ENCODE measurements at places on chromosomes 5 and 9.

DNA sequence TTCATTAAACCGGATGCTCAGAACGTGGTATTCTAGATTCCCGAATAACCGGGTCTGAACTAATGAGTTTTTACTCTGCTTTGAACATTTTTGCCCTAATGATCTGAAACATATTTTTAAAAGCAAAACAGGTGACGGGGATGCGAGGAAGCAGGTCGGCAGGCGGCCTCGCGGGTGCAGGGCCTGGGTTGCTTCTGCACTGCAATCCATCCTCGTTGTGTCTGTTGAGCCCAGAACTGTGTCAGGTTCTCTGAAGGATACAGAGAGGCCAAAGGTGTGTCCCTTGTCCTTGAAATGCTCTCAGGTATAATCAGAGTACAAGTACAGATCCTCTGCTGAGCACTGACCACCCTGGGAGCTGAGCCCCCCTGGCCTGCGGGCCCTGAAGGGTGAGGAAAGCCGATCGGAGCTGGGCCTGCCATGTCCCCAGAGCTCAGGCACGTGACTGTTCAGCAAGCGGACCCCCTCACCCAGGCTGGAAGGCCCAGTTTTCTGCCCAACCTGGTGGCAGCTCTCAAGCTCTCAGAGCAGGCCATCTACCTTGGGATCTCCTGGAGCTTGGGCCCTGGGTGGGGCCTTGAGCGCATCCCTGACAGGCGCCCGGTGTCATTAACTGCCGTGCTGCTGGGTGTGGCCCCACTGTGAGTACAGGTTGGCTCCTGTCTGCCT is 151.8 kb downstream of the OLFM1 start:
- DNase-seq = no peak

GRCh38 chr5:151480384-151481293 is 33.2 kb downstream of the SLC36A1 start:
- DNase-seq = no peak

GRCh38 chr5:137022043-137022442 is 477.1 kb downstream of the SPOCK1 start:
- no peak for DNase-seq

DNA sequence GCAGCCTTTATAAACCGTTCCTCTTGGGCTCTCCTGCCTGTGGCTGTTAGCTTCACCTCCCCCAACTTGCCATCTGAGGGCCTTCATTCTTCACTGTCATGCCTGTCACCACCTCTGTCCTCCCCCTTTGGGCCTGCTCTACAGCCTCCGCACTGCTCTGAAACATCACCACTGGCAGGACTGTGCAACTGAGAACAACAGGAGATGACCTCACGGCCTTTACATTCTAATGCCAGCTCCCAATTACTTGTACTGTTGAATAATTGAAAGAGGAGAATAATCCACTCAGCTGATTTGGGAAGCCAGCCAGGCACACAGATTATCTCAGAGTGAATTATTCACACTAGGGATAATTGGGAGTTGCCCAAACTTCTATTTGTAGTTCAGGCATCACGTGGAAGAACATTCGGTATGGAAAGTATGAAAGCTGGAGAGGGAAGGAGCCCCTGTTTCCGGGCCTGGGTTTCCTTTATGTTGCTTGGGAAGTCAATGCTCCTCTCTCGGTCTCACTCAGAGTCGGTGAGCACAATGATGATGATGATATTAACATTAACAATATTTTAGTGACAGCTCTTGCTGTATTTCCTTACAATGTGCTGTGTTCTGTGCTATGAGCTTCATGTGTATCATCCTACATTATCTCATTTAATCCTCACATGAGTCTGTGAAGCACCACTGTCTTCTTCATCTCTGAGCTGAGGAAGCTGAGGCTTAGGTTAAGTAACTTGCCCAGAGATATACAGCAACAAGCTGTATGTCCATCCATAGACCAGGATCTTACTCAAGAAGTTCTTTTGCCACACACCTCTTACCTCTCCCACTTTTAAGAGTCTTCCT is 99.3 kb upstream of the LRRTM2 start:
- no peak for DNase-seq

DNA sequence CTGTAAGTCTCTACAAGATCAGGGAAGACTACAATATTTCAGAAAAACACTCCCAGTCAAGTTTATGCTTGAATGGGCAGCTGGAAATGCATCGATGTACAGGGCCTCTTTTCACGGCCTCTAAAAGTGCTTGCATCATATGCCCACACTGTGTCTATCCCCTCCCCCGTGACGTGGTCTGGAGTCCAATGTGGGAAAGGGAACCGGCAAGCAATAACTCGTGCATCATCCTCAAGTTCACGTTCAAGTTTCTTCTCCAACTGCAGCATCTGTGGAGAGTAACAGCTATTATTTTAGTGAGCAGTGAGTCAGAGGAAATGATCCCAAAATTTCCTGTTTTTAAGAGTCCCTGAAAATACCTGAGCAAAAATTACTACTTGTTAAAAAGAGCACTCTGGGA is 22.3 kb downstream of the ATPSCKMT start:
- no peak for DNase-seq

DNA sequence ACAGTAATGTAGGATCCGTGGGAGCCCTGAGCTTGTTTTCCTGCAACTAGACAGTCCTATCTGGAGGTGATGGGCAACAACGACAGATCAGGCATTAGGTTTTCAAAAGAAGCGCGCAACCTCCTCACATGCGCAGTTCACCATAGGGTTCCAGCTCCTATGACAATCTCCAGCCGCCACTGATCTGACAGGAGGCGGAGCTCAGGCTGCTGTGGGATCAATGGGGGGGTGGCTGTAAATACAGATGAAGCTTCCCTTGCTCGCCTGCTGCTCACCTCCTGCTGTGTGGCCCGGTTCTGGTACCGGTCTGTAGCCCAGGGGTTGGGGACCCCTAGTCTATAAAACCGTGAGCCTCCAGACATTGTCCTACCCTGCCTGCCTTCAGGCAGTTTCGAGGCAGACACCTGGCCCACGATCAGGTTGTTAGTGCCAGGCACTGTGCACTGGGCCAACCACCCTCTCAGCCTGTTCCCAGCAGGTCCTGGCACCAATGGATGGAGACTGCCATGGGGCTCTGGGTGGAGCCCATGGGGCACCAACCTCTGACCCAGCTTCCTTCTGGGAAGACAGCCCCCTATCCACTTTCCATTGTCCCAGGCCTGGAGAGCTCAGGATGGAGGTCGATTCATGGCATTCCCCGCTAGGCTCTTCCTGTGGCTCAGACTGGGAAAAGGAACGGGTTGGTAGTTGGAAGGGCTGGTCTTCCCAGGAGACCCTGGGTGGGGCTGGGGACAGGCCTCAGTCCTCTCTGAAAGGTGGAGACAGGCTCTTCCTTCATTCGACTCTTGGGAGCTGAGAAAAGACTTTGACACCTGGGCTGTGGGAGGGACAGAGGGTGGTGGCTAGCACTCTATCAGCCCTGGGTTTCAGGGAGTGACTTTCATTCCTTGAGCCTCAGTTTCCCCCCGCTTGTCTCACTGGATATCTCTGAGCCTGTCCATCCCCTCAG is 1.7 kb downstream of the ENDOG start:
- DNase-seq = no peak

GRCh38 chr5:93990504-93991070 is 249.2 kb upstream of the POU5F2 start:
- no peak for DNase-seq

DNA sequence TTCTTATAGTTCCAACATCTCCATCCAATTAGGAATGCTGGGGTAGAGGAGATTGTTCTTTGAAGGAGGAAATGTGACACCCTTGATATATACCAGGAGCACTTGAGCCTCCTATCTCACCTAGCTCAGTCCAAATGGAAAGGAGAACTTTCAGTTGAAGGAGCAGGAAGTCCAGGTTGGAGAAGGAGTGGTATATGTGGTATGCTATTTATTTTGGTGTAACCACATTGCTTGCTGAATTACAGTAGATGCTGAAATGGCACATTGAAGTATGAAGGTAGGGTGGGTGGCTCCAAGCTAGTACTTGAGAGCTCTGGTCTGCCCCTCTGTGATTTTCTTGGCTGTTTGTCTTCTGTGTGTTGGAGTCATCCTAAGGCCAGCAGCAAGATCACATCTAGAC is 6.1 kb downstream of the CSNK1G3 start:
- DNase-seq = no peak

GRCh38 chr5:82244151-82244550 is 34.0 kb downstream of the RPS23 start:
- no peak for DNase-seq

- no peak for DNase-seq
Measured at GRCh38 chr5:178730940-178731265, 444 bp upstream of the ZNF354A start.

DNA sequence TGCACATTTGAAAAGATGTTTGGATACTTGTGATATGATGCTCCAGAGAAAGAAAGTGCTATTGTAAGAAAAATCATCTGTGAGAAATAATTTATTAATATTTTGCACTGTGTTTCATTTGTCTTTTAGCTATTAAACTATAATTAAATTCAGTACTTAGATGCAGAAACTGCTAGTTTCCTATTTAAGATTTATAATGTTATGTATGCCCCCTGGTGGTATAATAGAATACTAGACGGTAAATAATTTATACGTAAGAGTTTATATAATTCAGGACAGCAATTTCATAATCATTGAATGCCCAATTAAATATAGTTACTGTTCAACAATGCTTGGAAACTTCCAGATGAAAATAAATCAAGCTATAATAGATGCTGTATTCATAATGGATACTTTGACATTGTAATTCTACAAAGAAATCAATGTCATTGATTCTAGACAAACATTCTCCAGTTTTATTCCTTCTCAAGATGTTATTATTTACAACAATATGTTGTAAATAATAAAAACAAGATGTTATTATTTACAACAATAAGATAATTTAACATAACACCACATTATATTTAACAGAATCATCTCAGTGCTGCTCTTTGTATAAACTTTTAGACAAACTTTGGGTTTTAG is 101.0 kb downstream of the TMEM232 start:
- no peak for DNase-seq

DNA sequence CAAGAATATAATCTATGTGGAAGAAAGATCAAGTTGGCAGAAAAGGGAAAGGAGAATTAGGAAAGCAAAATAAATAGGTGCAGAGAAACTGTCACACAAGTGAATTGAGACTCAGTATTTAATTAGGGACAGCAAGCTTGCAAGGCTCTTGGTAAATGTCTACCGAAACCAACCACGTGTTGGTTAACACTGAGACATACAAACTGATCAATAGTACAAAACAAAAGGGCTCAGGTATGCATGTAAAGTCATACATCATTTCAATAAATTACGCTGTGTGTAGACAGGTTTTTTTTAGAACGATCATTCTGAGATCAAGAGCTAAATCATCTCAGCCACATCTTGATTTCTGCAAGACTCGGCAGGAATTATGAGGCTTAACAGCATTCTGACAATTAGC is 225.4 kb downstream of the EBF1 start:
- no peak for DNase-seq

- DNase-seq = no peak
Measured at GRCh38 chr5:75277463-75277862, 40.8 kb upstream of the ANKRD31 start.

- no peak for DNase-seq
Measured at GRCh38 chr5:92559781-92560180, 1021.2 kb downstream of the NR2F1-AS1 start.

DNA sequence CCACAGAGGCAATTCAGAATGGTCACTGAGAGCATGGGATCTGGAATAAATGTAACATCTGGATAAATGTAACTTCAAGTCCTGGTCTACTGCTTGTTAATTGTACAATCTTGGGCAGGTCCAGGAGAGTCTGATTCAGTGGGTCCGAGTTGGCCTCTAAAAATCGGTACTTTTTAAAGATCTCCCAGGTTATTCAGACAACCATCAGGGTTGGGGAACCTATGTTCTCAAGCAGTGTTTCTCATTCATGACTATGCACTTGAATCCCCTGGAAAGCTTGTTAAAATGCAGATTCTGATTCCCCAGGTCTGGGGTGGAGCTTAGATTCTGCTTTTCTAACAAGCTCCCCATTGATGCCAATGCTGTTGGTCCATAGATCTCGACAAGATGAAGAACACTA is 14.8 kb downstream of the ANXA1 start:
- no peak for DNase-seq

- no peak for DNase-seq
Measured at GRCh38 chr9:72294936-72295335, 70.1 kb downstream of the ZFAND5 start.

- no peak for DNase-seq
Measured at GRCh38 chr9:15306068-15306756, 804 bp downstream of the TTC39B start.

DNA sequence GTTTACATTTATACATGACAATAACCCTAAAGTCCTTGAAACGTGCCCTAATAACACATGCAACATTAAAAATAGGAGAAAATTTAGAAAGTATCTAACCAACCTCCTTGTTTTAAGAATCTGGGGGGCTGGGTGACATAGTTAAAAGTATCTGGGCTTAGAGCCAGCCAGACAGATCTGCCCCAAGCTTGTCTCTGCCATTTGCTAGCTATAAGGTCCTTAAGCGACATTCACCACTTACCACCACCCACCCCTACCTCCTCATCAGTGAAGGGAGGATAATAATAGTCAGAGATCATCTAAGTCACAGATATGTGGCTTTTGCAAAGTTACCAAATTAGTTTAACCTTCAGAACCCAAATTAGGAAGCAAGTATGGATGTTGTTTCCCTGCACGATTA is 33.8 kb upstream of the CAST start:
- no peak for DNase-seq

- DNase-seq = no peak
Measured at GRCh38 chr9:112465352-112465751, 21.3 kb upstream of the KIAA1958 start.

GRCh38 chr5:23461576-23461975 is 45.8 kb upstream of the PRDM9 start:
- no peak for DNase-seq

- no peak for DNase-seq
Measured at GRCh38 chr5:54024466-54024865, 285.9 kb downstream of the ARL15 start.

DNA sequence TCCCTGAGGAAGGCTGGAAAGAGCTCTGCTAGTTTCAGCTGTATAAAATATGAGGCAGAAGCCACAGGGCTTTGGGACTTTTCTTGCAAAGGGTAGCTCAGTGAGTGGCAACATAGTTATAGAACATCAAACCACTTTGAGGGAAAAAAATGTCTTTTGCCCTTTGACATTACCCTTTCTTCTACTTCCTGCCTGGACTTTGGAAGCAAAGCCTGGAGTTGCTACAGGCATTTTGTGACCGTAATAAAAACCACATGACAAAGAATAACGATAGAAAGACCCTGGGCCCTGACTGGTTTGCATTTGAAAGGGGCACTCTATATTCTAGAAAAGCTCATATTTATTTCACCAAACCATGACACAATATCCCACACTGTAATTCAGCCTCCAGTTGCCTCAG is 440.9 kb downstream of the DIRAS2 start:
- DNase-seq = no peak

DNA sequence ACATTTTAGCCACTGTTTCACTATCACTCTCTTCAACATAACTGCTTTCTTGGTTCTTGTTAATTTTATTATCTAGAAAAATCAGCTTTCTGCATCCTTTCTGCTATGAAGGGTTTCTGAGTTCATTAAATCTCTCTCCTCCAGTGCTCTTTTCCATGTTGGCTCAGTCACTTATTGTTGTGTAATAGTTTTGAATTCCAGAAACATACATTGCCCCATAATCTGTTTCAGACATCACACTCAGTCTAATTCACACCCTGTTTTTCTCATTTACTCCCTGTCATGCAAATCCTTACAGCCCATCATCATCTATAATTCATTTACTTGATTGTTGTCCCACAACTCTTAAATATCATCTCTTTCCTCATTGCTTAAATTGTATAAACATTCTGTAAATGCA is 176.1 kb upstream of the CDH12 start:
- no peak for DNase-seq

Data from activated CD4-positive, alpha-beta T cell treated with anti-CD3 and anti-CD28 coated beads, Interleukin-2, amount 50 U/mL, for 24 hours (primary cell).